Stimulated activated CD8-positive, alpha-beta memory T cell treated with anti-CD3 and anti-CD28 coated beads, Interleukin-7, amount 100 ng/mL, for 24 hours (primary cell): ENCODE measurements at places on chromosomes 1 and 21.

- no peak for DNase-seq
Measured at GRCh38 chr1:166383137-166383536, 216.3 kb upstream of the FAM78B start.

DNA sequence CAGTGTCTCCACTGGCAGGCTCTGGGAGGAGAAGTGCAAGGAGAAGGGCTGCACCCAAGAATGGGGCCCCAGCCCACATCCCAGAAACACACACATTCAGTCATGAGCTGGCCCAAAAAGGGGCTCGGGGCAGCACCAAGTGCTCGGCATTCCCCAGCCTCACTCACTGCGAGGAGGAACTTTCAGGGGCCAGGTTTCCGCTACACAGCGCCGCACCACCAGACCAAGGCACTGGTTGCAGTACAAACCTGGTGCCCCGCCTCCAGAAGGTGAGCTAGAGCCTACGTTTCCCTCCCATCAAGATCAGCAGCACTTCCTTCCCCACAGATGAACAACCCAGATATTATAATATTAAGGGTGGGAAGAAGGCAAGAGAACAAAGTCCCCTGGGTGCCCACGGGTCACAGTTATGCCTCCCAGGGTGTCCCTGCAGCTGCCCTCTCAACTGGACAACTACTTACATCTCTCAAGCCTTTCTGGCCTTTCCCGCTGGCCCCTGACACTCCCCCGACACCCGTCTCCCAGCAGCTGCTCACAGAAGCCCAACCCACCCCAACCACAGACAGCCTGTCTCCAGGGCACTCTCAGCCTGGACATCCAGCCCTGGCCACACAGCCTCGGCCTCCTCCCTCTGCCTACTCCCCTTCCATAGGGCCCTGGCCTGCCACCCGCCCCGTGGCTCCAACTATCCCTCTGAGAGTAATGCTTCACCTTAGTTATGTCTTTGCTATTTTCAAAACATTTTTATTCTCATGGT, 3.8 kb downstream of the PBXIP1 start:
- no peak for DNase-seq

- DNase-seq, result no peak
Measured at GRCh38 chr1:232369451-232370296, 260.3 kb downstream of the SIPA1L2 start.

DNA sequence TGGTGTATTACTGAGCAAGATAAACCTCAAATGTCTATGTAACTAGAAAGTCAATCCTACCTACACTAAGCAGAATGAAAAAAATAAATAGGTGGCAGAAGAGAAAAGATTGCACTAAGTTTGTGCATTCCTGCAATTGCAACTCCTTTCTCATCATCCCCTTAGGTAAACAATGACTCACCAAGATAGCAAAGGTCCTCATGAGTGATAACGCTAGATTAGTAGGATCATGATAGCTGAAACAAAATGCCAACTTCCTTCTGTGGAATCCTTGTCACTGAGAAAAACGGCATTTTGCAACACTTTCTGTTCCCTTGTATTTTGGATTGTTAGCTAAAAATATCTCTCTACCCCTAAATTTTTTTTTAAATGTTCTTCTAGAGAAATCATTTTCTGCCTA, 20.0 kb upstream of the FCER1A start:
- no peak for DNase-seq

GRCh38 chr1:113913312-113913668, 8.2 kb downstream of the DCLRE1B start:
- DNase-seq, result no peak

GRCh38 chr1:208103597-208104513, 140.3 kb downstream of the PLXNA2 start:
- DNase-seq, result no peak

- DNase-seq, result no peak
Measured at GRCh38 chr21:45504516-45505415, 37.5 kb downstream of the SLC19A1 start.

DNA sequence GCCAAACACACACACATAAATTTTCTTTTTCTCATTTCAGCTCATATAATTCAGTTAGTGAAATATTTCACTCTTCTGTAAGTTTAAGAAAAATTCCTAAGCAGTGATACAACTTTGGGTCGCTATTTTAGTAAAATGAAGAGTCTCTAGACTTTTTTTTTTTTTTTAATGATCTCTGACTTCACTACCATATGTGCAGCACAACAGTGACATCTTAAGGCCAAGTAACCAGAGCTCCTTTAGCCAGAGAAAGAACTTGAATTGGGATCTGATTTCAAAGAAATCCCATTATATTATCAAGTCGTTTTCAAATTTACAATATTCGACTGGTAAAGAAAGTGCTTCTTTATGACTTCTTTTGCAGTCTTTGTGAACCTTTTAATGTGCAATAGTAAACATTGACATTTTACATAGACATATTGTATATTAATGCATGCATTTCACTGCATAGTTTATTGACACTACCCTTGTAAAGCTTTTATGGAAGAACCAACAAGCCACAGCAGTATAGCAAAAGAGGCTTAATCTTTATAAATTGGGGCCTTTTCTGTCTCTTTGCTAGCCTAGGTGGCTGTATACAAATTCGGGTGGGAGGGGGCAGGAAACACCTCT, 62.2 kb downstream of the LRRC40 start:
- no peak for DNase-seq

DNA sequence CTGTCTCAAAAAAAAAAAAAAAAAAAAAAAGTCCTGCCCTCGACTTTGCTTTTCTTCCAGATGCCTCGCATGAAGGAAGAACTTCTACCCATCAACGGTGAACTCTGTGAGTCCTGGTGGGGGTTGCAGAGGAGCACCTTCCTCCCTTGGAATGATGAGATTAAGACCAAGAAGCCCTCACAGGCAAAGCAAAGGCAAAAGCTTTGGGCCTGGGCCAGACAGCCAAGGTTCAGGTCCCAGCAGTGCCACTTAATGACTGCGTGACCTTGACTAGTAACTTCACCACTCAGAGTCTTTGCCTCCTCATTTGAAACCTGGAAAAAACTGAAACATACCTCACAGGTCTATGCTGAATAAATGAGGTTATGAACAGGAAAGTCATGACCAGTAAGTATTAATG, 55.5 kb downstream of the ZSCAN20 start:
- no peak for DNase-seq

- DNase-seq, result no peak
Measured at GRCh38 chr1:32005522-32005921, 8.1 kb upstream of the KHDRBS1 start.

- DNase-seq, result no peak
Measured at GRCh38 chr1:76227621-76228020, 153.1 kb downstream of the ST6GALNAC3 start.
